ENCODE measurements at places on chromosomes 1 and 21.

GRCh38 chr1:222009105-222009730, 267.3 kb upstream of the DUSP10 start:
- DNase-seq = no peak

DNA sequence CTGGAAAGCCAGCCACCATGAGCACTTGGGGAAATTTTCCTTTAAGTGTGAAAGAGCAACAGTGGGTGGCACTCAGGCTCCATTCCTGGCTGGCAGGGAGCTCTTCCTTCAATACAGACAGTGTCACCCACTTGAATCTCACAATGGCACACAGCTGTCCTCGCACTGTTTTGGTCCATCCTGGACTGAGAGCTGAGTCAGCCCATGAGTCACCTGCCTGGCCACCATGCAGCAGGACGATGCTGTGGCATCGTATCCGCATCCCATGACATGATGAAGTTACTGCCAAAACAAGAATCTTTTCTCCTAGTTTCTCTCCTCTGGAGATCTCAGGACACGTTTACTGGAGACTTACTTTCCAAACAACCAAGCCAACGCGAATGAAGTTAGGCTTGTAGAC, 6.0 kb downstream of the TMPRSS2 start:
- no peak for DNase-seq

GRCh38 chr1:178502856-178503255, 6.1 kb upstream of the CLEC20A start:
- no peak for DNase-seq

GRCh38 chr1:61400997-61401396, 318.6 kb downstream of the NFIA start:
- no peak for DNase-seq

- DNase-seq = peak; percentile 82
Measured at GRCh38 chr1:205286335-205286950, 35.1 kb downstream of the NUAK2 start.

- no peak for DNase-seq
Measured at GRCh38 chr1:36420409-36420808, 22.7 kb upstream of the LSM10 start.

- DNase-seq = no peak
Measured at GRCh38 chr1:76070538-76070937, 4.0 kb upstream of the ST6GALNAC3 start.

GRCh38 chr1:95622609-95623008, 388.6 kb downstream of the RWDD3 start:
- DNase-seq = no peak

DNA sequence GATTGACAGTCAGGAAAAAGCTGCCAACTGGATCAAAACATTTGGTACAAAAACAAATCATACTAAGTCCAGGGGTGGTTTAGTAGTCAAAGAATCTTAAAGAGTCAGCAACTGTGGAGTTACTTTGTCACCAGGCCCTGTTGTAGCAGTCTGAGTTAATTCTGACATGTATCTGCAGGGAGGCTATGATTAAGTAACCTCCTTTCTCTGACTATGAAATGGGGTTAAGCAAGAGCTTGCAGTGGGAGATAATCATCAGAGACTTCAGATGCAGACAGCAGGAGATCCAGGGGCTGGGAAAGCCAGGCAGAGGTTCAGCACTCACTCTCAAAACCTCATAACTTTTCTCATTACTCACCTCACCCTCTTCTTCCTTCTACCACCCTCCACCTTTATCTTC, 99.2 kb upstream of the BTG3 start:
- no peak for DNase-seq

DNA sequence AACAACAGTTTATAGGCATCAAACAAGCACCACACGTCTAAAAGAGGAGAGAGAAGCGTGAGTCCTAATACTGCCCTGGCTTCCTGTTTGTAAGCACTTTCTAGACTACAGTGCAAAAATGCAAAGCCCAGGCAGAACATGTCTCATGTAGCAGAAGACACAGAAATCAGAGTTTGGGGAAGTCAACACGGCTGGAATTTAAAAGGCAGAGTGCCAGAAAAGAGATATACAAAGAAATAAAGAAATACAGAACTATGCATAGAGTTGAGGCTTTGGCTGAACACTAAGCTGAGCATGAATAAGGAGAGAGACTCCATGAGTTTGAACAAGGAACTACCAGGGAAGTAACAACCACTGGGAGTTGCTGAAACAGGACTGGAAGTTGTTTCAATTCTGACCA, 566.6 kb upstream of the NR5A2 start:
- DNase-seq = no peak

DNA sequence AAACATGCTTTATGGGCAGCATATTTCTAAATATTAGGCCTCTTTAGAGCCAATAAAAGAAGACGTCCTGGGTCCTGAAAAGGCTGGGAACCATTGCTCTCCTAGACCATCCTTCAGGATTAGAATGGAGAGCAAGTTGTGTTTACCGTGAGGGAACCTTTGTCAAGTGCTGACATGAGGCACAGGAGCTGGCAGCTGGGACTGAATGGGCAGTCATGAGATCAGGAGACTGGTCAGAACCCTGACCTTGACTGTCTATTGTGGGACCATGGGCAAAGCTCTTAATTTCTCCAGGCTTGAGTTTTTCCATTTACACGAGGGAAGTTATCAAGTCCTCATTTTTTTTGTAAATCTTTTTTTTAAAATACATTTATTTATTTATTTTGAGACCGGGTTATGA, 5.2 kb downstream of the PFKFB2 start:
- DNase-seq = no peak

DNA sequence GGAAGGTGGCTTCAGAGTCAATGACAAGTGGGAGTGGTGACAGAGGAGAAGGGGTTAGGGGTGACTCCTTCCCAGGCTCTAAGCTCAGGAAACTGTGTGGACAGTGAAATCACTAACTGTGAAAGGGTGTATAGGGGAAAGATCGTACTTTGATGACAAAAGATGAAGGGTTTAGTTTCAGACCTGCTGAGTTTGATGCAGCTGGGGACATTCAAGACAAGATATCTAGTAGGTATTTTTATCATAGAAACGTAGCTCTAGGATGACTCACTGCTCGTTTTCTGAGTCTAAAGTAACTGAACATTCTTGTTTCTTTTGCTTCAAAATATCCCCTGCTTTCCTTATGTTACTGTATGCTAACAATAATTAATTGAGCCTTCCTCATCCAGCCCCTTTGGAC, 149.0 kb downstream of the PCP4 start:
- DNase-seq = no peak

DNA sequence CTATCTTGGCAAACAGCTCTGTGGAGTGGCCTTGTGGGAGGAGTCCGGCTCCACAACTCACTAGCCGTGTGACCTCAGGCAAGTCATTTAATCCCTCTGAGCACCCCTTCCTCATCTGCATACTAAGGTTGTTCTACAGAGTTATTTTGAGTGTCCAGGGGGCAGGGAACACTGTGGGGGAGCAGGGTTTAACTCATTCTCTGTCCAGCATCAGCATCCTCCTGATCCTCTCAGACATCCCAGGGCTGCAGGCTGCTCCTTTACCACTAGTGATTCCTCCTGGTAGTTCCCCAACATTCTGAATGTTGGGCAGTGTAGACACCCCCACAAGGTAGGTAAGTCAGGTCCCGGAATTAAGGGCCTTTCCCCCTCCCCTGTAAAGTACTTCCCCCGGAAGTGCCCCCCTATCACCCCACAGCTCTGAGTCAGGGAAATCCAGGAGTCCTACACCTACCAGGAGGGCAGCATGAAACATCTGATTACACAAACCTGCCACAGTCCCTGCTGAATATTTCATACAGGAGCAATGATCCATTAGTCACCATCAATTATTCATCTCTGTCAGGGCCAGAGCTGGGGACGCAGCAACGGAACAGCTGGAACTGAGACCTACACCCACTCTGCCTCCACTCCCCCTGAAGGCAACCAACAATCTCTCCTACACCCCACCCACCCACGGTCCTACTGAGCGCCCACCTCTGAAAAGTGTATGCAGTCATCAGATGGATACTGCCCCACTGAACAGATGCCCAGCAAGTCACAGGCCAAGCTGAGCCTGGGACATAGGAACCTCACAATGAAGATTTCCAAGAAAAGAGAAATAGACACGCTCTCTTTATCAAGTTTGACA, 20.5 kb downstream of the SYT2 start:
- no peak for DNase-seq

DNA sequence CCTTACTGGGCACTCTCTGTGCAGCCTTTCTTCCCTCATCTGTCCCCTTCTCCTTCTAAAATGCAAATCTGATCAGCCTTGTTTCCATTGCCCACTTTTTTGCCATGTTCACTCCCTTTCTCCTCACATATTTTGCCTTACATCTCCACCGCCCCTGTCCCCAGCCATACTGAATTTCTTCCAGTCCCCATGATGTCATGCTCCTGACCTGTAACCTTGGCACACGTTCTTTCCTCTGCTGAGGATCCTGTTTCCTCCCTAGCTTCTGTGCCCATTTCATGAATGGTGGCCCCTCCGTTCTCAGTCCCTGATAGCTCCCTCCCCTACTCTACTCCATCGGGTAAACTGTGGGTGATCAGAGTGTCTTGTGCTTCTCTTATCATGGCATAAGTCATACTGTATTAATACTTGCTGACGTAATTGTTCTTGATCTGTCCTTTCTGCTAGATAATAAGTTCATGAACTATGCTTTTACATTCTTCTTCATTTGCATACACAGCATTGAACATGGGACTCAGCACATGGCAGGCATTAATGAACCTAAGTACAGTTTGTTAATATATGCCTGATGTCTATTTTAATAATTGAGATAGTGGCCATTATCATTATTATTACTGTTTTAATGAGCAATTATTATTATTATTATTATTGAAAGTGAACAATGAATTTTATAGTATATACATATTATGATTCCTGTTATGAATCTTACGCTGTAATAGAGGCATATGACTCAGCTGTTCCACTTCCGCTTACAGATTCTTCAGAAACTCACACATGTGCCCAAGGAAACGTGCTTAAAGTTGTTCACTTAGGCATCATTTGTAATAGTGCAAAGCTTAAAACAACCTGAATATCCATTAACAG, 28.5 kb downstream of the MAP3K21 start:
- DNase-seq = peak; percentile 22

DNA sequence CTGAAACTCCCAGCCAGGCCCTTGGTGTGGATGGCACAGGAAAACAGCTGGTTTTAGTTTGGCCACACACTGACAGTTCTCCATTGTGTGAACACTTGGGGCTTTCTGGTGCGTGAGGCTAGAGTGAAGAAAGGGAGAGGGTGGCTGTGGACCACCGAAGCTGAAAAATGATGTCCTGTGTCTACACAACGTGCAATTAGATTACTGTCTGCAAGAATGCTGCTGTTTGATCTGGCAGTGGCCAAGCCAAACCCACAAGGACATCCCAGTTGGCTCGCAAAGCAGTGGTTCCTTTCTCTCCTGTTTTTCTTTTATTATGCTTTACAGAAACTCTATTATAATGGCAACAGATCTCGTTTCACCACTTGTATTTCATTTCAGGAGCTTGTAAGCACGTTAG, 58.9 kb downstream of the ERG start:
- no peak for DNase-seq

DNA sequence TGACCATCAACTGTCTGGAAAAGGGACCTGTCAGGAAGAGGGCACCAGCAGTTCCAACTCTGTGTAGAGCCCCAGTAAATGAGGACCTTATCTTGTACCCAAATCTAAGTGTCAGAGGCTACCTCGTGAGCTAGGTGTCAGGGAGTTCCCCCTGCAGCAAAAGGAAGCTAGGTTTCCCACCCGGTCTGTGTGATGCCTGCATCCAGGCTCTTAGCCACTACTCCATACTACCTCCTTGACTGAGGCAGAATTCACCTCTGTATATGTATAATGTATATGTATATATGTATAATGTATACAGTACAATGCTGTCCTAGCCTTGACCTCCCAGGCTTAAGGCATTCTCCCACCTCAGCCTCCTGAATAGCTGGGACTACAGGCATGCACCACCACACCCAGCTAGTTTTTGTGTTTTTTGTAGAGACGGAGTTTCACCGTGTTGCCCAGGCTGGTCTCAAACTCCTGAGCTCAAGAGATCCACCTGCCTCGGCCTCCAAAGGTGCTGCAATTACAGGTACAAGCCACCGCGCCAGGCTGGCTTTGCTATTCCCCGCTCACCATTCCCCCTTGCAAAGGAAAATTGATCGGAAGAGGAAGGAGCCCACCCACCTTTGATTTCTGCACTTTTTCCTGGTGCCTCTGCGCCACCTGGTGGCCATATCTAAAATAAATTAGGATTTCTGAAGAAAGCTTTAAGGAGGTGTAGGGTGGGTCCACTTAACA, 15.7 kb upstream of the LUZP1 start:
- no peak for DNase-seq

- no peak for DNase-seq
Measured at GRCh38 chr21:34612056-34612455, 2.9 kb downstream of the RCAN1 start.

DNA sequence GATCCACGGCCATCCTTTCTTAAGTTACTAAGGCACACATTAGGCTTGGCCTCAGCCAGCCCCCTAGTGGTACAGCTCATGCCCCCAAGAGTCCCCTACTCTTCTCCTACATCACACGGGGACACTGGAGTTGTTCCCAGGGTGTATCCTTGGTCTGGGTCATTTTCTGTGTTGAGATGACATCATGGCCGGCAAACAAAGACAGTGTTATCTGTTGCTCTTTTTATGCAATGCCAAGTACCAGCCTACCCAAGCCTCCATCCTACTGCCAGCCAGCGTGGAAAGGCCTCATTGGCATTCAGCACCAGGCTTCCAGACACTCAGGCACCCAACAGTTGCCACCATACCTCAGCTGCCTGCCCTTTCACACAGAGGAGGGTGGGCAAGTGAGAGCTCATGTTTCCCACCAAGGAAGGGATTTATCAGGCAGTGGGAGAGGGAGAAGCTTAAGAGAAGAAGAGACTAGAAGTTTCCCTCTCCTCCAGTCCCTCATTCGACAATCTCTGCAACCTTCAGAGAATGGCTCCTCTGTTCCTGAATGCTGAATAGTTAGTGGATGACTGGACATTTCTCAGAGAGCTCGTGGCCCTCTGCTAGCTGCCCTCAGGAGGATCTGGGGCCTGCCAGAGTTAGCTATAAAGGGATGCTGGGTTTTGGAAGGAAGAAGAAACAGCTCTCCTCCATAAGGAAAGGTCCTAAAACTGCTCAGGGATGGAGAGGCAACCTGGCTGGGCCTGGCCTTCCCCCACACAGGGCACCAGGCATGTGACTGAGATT, 17.7 kb downstream of the CBR1 start:
- no peak for DNase-seq

- DNase-seq = no peak
Measured at GRCh38 chr1:179779645-179780272, 36.7 kb downstream of the FAM163A start.

GRCh38 chr1:92736395-92736794, 48.5 kb downstream of the EVI5 start:
- no peak for DNase-seq

- DNase-seq = no peak
Measured at GRCh38 chr1:234373959-234374254, 651 bp downstream of the COA6 start.
